ENCODE measurements at places on chromosomes 13 and 19.
A peak's percentile ranks its signal among the peaks of the same experiment; 100 is the strongest.

- DNase-seq = no peak
These were observed 211.8 kb upstream of the SLITRK5 start for GRCh38 chr13:87459419-87459818.

- peak; percentile 66 for DNase-seq
These were observed 12.4 kb downstream of the NOSIP start for GRCh38 chr19:49567861-49568441.

- no peak for DNase-seq
These were observed 9.7 kb downstream of the TLE6 start for GRCh38 chr19:2986951-2987524.

GRCh38 chr19:50413096-50413495, 5.6 kb upstream of the SPIB start:
- DNase-seq = no peak

DNA sequence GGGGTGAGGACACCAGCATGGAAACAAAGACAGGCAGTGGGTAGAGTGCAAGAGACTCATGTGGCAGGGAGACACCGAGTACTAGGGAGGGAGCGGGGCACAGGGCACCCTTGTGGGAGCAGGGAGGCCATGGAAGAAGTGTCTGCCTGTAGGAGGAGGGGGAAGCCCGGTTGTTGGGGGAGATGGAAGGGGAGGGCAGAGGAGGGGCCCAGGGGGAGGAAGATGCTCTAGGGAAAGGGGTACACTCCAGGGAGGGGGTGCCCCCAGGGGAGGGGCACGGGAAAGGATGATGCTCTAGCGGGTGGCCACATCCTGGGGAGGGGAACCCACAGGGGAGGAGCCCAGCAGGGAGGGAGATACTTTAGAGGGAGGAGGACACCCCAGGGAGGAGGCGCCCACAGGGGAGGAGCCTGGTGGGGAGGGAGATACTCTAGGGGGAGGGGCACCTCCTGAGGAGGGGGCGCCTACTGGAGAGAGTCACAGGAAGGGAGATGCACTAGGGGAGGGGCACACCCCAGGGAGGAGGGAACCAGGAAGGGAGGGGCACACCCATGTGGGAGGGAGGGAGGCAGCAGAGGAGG, 24.9 kb downstream of the CPAMD8 start:
- peak; percentile 69 for DNase-seq

All from stimulated activated CD8-positive, alpha-beta memory T cell treated with anti-CD3 and anti-CD28 coated beads, Interleukin-4, amount 100 ng/mL, for 48 hours (primary cell).